ENCODE measurements at places on chromosomes 12 and 14. TPM values are rescaled to one million over a fixed set of nuclear protein-coding genes. Genes with fewer than 3 reads are reported as not detected.

- no peak for DNase-seq
Observed at GRCh38 chr14:58977366-58977765, 211.1 kb upstream of the DAAM1 start.

DNA sequence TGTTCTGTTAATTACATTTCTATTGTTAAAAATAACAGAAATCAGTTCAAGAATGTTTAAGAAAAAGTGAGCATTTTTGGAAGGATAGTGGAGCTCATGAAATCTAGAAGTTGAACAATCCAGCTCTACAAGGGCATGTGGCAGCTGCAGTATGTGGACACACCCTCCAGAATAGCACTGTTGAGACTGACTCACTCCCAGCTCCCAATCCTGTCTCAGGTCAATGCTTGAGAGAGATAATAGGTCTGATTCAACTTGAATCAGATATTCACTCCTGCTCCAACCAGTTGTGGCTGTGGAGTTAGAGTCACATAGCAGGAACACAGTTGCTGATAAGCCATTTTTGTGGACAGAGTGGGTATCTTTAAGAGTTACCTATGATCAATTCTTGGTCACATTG is 113.0 kb upstream of the NTF3 start:
- no peak for DNase-seq

LIN7A gene
- 1.4 TPM for total RNA-seq

DNA sequence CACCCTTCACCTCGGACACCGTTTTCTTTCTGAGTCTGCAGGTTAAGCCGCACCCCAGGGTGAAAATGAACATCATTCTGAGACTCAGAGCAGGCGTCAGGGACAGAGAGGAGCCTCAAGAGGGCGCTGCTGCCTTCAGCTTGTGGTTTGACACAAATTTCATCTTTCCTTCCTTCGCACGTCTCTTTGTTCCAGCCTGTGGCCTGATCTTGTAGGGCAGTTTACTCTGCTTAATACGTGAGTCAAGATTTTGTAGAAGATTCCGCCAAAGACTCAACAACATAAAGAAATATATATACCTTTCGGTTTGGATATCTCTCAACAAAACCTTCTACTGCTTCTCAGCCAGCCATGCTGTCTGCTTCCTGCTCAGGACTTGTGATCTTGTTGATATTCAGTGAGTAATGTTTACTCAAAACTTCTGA is 329.3 kb upstream of the OR4E1 start:
- DNase-seq: no peak

GRCh38 chr12:123621101-123621500 is 12.4 kb downstream of the EIF2B1 start:
- DNase-seq: no peak

DDIT3 gene
- total RNA-seq: 46.4 TPM

DNA sequence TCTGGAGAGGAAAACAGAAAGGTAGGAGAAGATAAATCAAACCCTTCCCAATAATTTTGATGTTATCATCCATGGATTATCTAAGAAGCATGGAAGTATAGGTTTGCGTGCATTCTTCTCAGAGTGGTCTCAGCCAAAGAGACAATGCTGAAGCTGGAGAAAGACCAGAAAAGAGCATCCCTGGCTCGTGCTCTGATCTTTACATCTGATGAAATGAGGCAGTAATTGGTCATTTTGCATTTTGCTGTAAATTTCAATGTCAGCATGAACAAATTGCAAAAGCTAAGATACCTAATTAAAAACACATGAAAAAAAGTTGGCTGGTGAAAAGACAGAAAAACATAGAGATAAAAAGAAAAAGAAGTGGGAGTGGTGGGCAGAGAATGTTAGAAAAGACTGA is 252.4 kb downstream of the ITPR2 start:
- DNase-seq: no peak

DNA sequence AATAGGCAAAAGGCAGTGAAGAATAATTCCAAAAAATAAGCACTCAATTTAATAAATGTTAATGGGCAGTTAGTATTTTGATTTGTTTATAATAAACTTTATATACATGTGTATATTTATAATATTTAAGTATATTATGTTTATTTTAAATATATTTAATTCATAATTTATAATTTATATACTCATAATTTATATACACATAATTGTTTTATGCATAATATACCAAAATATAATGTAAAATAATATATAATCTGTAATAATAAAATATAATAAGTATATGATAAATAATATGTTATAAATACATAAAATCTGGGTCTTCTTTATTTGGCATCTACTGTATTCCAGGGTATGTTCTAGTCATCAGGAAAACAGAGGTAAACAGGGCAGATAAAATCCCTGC is 100.2 kb upstream of the ARID2 start:
- DNase-seq: no peak

DNA sequence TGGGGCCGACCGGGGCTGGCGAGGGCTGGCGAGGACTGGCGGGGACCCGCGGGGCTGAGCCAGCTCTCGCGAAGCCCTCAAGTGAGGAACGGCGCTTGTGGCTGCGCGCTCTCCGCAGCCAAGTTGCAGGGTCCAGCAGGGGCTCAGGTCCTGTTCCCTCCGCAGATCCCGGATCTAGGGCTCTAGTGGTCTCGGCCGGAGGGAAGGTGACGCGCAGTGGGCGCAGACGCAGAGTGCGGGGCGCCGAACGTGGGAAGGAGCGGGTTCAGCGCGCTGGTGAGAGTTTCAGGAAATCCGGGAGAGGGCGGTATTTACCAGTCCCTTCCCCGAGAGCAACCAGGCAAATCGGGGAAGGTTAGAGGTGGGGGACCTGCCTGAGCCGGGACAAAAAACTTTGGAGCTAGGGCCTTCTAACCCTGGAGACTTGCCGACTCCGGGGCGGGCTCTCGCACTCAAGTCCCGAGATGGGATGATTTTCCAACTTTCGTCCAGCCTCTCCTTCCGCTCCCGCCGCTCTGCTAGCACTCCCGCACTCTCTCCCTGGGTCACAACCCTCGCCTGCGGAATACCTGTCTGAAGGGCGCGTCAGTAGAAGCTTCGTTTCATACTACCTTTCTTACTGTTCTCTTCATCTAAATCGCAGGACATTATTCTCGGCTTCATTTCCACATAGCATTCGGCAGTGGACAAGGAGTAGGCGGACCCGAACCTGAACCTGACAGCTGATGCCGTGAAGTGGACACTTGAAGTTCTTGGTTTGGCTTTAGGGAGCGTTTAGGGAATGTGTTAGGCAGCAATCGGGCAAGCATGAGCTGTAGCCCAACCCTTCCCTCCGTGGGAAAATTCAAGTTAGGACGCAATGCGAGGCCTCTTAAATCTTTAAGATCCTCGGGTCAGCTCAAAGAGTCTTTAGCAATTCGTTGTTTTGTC is 13.6 kb upstream of the PAX9 start:
- DNase-seq: no peak

CACNA2D4 gene
- 3.1 TPM for total RNA-seq

IQSEC3 gene
- 0.02 TPM for total RNA-seq

FAM161B gene
- total RNA-seq: 6.8 TPM

MYH6 gene
- 508 TPM for total RNA-seq

CLEC4D gene
- total RNA-seq: 0.27 TPM

DNA sequence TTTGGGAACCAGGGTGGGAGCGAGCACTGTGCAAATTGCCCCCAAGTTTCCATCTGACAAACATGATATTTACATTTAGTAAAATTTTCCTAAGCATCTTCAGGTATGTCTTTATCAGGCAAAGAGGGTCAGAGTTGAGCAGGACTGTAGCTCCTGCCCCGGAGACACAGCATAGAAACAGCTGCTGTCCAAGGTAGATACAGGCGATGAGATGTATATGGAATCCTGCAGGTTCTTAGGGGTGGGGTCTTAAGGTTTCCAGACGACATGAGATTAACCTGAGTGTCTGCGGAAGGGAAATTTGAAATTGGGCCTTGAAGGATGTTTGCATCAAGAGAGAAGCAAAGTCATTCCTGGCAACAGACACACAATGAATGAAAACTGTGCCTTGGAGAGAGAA is 998.8 kb downstream of the AACS start:
- no peak for DNase-seq

DNA sequence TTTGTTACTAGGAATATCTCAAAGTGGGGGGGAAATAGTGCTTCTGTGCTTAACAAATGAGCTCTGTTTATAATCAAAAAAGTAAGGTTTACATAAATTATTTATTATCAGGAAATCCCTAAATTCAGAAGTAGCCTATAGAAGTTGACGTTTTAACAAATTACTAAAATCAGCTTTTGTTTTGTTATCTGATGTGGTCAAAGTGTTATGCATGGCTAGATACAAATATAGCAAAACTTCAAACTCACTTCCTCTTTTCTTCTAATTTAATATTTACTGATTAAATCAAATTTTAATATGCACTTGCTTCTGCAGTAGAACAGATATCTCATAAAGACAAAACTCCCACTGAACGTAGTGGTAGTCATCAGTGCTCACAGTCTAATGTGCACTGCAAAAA is 47.5 kb downstream of the GARIN6 start:
- DNase-seq: no peak

SOX5 gene
- total RNA-seq: 9.6 TPM

DNA sequence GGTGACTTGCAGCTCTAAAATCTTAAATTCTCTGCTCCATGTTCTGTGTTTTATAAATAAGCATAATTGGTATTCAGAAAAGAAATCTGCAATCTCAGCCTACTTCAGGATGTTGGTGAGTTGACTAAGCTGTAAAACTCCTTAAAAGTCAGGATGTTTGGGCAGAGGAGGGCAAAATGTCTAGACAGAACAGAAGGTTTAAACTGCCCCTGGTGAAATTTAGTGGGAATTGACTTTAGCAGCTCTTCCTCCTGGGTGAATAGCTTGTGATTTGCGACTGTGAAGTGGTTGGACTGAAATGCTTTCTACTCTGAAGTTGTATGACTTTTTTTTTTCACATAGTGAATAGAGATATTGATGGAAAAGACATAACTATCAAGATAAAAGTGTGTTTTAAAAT is 85.8 kb downstream of the CAND1 start:
- DNase-seq: no peak

DNA sequence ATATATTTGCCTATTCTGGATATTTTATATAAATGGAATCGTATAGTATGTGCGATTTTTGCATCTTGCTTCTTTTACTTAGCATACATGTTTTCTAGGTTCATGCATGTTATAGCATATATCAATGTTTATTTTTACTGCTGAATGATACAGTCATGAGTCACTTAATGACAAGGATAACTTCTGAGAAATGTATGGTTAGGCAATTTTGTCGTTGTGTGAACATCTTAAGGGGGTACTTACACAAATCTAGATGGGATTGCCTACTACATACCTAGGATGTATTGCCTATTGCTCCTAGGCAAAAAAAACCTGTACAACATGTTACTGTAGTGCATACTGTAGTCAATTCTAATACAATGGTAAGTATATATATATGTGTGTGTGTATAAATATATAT is 8.8 kb downstream of the USP15 start:
- no peak for DNase-seq

- no peak for DNase-seq
Observed at GRCh38 chr12:5665615-5666014, 233.7 kb downstream of the NTF3 start.

Data from gastrocnemius medialis (tissue), 4 donors.